ENCODE measurements at places on chromosomes 1 and 21.

GRCh38 chr1:185990565-185990964 is 256.4 kb downstream of the HMCN1 start:
- DNase-seq: no peak

GRCh38 chr1:36487906-36488305 is 5.2 kb upstream of the CSF3R start:
- no peak for DNase-seq

- peak; percentile 12 for DNase-seq
Measured at GRCh38 chr1:22229379-22229778, 86.5 kb upstream of the WNT4 start.

DNA sequence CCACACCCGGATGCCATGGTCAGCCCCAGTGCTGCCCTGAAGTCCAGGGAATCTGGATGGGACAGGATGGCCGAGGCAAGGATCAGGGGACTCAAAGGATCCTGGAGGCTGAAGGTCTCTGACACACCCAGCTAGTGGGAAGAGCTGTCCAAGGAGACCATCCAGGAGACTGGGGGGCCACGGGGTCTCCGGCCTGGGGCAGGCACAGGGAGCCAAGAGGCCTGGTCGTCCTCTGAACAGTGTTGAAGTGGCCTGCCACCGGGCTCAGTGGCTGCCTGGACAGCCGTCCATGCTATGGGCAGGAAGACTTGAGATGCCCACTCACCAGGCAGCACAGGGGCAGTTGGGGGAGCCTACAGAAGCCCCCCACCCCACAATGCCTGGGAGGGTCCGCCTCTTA is 41.9 kb downstream of the MEGF6 start:
- DNase-seq: no peak

DNA sequence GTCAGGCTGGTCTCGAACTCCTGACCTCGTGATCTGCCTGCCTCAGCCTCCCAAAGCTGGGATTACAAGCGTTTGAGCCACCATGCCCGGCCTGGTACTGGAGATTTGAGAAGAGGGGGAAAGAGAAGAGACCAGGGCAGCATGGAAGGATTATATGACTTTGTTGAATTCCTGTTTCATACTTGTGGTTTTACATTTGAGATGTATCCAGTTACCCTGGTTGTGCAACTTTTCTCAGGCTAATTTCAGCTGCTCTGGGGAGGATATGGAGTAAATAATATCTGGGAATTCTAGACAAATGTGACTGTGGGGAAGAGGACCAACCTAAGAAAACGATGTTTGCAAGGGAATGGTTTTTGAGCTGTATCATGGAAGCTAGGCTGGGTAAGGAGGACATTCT is 89.5 kb upstream of the GREM2 start:
- peak; percentile 86 for DNase-seq

DNA sequence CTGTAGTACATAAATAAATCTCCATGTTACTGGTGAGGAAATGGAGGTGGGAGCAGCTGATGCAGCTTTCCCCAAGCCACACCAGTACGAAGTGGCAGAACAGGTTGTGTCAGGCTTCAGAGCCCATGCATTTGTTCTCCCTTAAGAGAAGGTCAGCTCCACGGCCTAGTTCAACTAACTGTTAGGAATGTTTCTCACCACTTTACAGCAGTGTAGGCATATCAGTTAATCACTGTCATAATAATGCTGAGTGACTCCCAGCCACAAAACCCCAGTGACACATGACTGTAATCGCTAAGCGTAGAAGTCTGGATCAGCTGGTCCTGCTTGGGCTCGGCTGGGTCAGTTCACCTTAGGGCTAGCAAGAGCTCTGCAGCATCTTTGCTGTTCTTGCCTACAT is 90.4 kb downstream of the VPS26C start:
- peak; percentile 6 for DNase-seq

- DNase-seq: peak; percentile 41
Measured at GRCh38 chr1:57109247-57109646, 143.4 kb upstream of the C8B start.

DNA sequence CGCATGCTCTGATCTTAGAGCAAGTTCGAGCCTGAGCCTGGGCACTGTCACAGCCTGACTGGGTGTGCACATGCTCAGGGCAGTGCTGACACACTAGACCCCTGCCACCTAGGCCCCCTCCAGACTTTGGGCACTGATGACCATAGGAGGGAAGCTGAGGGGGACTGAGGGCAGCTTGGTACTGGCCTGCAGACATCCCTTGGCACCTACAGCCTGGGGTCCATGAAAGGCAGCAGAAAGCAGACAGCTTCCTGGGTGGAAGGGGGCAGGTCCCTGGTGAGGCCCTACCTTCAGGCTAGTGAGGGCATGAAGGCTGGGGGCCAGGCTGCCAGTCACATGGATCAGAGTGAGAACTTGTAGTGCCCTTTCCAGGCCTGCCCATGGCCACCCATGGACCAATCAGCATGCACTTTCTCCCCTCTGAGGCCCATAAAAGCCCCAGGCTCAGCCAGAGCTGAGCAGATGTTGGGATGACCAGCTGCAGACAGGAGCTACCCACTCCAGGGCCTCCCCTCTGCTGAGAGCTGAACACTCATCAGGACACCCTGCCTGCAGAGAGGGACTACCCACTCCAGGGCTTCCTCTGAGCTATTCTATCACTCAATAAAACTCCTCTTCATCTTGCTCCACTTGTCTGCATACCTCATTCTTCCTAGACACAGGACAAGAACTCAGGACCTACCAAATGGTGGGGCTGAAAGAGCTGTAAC is 680.8 kb downstream of the MATN1 start:
- no peak for DNase-seq

DNA sequence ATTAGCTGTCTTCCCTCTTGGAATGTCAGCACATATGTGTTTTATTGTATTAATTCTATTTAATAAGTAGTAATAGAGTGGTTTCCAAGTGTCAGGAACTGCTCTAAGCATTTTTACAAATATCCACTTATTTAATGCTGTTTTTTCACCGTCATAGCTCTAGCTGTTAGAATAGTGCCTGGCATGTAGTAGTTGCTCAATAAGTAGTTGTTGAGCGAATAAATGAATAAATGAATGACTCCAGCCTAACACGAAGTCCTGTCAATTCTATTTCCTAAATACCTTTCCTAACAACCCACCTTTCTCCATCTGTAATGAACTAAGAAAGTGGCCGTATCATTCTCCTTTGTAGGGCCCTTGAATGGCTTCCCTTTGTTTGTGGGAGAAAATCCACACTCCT is 312.5 kb downstream of the DISC1 start:
- DNase-seq: no peak

DNA sequence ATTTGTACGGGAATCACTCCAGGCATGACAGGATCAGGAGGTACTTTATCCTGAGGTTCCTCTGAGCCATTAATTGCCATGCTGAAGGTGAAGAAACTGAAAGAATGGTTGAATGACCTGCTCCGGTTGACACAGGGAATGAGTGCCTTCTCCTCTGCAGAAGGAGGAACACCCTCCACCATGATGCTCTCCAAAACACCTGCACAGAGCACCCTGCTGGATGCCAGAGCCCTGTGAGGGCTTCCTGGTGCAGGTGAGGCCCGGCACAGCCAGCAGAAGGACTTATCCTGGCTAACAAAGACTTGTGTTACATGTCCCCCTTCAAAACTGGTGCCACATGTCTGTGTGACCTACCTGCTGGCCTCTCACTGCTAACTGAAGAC is 14.3 kb upstream of the LBR start:
- DNase-seq: no peak

DNA sequence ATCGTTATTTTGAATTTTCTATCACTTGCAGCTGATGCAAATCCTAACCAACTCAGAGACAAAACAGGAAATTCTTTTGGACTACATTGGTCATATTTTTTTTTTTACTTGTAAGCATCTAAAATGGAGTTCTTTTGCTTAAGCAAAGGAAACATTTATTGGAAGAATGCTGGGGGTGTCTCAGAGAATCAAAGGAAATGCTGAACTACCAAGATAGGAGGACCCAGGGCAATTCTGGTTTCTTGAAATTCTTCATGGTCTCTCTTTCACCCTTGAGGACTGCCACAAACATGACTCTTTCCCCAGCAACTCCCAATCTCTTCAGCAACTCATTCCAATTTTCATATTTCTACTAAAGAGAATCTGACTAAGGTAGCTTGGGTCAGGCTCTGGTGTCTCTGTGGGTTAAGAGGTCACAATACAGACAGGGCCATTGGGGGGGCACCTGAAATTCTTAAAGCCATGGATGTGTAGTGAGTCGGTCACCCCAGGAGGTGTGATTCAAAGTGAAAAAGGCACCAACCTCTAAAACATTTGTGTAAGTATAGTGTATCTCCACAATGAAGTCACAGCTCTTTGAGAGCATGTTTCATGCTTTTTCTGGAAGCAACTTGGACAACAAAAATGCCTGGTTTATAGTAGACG is 171.1 kb upstream of the FGGY start:
- DNase-seq: peak; percentile 52

- DNase-seq: no peak
Measured at GRCh38 chr1:228804640-228805413, 69.5 kb downstream of the RHOU start.

DNA sequence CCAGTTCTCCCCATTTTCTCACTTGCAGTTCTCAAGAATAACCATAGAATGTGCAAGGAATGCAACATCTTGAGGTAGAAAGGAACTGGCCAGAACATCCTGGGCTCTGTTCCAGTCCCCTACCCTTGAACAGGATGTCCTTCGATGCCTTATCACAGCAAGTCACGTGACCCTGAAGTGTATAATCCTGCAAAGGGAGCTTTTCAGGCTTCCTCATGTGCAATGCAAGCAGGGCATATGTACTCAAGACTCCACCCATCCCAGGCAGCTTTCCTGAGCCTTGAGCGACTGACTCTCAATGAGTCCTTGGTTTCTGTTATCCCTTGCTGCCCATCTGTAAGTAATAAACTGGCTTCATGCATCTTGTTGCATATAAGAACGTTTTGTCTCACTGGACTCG is 311.0 kb downstream of the MRPL39 start:
- DNase-seq: peak; percentile 1

DNA sequence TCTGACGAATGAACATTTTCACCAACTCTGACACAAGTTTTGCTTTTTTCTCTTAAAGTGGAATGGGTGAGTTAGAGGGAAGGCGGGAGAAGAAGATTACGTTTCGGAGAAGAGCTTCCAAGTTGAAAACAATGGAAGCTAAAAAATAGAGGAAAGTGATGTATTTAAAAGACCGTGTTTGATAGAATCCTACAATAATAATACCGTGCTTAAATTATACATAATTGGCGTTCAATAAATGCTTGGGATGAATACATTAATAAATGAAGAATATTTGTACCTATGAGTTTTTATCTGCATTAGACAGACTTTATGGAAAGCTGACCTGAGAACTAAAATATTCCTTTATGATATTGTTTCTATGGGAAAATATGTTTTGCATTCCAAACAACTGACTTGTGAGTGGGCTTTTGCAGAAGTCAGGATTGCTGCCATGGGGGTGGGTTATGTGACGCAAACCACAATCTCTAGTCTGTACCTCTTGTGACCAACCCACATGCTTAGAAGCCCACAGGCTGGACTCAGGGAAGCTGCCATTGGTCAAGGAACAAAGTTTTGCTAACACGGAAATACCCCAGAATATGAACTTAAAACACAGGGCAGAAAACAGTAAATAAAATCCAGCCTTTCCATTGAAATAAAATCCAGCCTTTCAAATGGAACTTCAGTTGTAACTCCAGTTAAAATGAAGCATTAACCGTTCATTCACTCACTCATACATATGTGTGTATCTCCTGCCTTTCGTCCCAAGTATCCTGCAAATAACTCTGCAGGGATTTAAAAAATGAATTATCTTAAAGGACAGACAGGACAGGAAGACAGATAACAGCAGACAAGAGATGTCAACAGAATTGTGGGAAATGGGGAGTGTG is 21.3 kb upstream of the ATF3 start:
- DNase-seq: peak; percentile 91

- no peak for DNase-seq
Measured at GRCh38 chr1:95655321-95656020, 421.5 kb downstream of the RWDD3 start.

All from fibroblast of skin of back (primary cell).